ENCODE measurements at places on chromosomes 4 and X.

- no peak for DNase-seq
Observed at GRCh38 chr4:138561906-138562305, 319.8 kb upstream of the SLC7A11 start.

DNA sequence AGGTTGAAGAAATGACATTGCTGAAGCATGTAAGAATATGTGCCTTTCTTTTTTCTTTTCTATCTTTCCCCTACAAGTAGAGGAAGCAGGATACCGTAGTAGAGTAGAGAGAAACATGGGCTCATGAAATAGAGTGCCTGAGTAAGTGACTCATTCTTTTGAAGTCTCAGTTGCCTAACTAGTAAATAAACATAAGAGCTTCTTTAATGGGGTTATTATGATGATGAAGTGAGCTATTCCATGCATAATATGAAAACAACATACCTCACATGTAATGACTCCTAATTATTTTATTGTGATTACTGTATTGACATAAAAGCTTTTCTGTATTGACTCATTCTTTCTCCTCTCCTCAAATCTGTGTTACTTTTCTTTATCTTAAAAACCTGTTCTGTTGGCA, 1538.2 kb downstream of the TECRL start:
- no peak for DNase-seq

DNA sequence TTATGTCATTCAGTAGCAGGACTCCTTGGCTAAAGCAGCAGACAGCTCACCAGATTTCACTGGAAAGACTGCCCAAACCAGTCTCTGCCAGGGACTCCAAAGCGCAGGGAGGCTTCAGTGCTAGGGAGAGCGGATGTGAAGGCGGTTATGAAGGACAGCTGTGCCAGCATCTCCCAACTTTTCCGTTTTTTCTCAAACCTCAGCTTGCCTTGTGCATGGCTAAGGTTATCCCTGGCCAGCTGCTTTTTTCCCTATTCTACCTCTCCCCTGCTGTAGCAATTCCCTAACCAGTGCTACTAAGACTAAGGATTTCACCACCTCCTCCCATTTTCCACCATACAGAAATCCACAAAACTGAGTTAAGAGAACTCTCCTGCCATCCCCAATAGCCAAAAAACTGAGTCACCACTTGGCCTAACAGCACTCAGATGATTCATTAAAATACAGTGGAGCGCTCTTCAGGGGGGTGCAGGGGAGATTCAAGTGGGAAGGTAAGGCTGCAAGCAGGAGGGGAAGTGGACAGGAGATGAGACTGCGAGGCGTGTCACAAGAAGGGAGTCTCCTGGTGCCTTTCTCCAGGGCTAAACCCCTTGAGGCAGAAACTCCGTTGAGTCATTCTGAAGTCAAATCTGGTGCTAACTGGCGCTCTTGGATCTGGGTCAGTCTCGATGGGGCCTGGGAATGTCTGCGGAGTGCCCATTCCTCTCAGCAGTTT, 90.7 kb downstream of the PALLD start:
- no peak for DNase-seq

GRCh38 chr4:174012135-174012885, 271.2 kb downstream of the FBXO8 start:
- DNase-seq = no peak

- DNase-seq = no peak
Observed at GRCh38 chrX:7330556-7330955, 182.6 kb upstream of the PUDP start.
